ENCODE measurements at places on chromosomes 1 and 21. TPM values are rescaled to one million over a fixed set of nuclear protein-coding genes. Genes with fewer than 3 reads are reported as not detected.

DNA sequence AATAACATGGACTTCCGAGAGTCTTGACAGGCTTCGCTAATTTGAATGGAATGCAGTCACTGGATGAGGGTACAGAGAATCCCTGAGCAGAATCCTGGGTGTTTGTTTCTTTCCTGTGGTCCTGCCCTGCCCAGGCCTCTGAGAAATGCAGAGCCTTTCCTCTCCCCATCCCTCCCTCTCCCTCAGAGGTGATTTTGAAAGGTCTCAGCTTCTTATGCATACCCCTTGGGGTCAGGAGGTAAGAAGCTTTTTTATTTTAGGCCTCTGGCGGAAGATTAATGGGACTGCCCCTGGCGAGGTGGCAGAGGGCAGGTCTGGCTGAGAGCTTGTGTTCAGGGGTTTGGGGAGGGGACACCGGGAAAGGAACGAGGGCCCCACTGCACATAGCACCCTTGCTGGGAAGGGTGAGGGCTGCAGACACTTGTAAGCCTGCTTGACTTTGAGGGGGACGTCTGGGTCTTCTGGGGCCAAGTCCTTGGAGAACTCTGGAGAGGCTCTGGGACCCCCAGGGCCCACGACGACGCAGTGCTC lies 116.5 kb upstream of the SLC45A1 start:
- no peak for DNase-seq

- no peak for DNase-seq
These were observed 51.6 kb downstream of the IRF2BP2 start for GRCh38 chr1:234558330-234558836.

GRCh38 chr1:61253059-61253735 lies 170.8 kb downstream of the NFIA start:
- DNase-seq: no peak

DNA sequence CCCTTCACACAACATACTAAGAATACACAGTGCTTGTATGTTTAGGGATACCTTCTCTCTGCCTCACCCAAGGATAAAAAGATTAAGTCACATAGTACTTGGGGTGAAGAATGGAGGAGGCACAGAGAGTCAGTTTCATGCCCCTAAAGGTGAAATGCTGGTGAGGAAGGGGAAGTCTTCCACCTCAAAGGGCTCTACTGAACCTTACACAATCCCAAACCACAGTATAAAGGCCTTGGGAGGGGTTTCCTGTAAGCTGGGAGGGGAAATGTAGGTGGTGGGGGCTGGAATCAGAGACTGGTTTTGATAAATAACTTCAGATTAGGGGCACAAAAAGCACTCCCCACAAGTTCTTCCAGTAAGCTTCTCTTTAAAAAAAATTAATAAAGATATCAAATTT lies 3.5 kb downstream of the MINDY1 start:
- DNase-seq: no peak

- DNase-seq: no peak
These were observed 35.3 kb upstream of the DMRTA2 start for GRCh38 chr1:50458507-50458906.

DNA sequence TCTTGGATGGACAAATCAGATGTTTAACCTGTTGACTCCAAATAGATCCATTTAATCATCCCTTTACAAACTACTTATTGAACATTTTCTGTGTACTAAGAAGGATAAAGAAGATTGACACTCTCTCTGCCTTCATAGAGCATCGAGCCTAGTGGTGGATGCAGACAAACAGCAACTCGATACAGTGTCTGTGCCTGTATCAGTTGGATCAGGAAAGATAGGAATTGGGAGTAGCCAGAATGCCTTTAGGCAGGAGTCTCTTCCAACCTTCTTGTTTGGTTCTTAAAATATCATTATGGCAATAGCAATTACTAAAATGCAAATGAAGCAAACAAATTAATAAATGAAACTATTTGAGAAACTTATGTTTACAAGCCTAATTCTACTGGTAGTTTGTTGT lies 89.0 kb upstream of the RAVER2 start:
- no peak for DNase-seq

GRCh38 chr1:33060579-33061083 lies 20.3 kb upstream of the AZIN2 start:
- DNase-seq: no peak

DNA sequence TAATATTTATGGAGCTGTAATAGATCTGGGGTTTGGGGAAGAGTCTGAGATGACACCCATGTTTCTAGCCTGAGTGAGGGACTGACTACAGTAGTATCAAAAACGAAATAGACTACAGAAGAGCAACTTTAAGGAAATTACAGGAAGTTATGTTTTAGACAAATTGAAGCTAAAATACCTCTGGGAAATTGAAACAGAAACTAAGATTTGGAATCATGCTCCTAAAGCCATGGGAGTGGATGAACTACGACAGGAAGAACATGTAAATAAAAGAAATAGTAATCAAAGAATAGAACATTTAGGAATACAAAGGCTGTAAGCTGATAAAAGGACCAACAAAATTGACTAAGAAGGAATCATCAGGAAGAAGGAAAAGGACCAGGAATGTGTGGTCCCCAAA lies 68.9 kb downstream of the KIAA0319L start:
- no peak for DNase-seq

DNA sequence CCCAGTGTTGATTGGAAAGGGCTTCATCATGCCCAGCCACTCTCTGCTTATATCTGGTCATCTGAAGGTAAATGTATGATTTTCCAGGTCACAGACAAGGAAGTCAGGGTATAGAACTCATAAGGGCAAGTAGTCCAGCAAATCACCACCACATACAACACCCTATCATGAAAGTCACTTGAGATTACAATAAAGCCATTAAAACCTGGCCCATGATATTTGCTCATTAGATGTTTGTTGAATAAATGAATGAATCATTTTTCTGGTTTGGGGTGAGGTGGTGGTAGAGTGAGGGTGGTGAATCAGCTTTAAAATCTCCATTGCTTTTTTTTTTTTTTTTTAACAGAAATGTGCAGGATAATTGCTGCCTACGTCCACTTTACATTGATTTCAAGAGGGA lies 91.9 kb downstream of the TGFB2 start:
- no peak for DNase-seq

DNA sequence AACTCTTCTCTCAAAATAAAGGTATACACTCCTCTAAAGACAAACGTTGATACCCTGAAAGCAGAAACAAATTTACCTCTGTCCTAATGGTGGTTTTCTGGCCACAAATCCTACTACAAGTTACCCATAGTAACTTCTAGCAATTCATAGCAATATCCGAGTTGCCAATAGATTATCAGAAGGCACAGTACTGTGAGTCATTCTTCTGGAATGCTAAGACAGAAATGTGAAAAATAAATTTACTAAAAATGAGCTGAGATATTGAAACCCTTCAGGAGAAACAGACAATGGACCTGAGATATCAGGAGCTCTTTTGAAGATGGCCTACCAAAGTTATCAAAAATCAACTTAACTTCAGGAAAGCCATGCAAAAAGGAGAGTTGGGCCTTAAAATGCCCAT lies 715.0 kb upstream of the ADAMTS5 start:
- no peak for DNase-seq

- DNase-seq: no peak
These were observed 48.2 kb downstream of the HHAT start for GRCh38 chr1:210376836-210377372.

DNA sequence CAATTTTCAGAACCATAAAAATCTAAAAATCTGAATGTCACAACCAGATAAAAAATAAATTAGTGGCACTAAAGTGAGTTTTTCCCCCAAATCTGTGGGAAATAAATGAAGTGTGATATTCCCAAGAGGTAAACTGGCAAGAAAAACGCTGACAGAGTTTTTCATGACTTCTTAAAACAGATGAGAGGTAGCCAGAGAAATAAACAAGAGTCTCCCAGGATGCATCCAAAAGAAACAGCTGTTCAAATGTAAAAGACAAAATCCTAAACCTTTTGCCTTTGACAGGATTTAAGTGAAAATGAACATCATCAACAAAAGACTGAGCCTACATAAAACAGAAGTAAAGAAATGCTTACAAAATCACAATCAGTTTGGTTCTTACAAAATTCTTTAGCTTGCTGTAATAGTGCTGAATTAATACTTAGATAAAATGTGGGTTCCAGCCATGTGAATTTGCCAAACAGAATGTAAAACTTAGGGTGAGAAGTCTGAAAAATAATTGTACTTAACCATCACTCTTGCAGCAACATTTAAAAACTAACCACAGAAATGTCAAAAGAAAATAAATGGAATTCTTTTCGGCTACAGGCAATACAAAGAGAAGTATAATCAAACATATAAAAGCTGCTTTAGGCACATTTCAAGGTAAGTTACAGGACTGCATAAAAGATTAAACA lies 133.6 kb downstream of the EIF4G3 start:
- DNase-seq: no peak

GRCh38 chr1:192171123-192171522 lies 12.9 kb downstream of the RGS18 start:
- no peak for DNase-seq

SV2A gene
- total RNA-seq: 1.9 TPM

SETDB1 gene
- total RNA-seq: 73.6 TPM

ATAD3C gene
- total RNA-seq: 2.1 TPM

IFNAR1 gene
- 60.8 TPM for total RNA-seq

PCSK9 gene
- total RNA-seq: not detected

CRNN gene
- not detected for total RNA-seq

All from OCI-LY7 (cell line).